ENCODE measurements at places on chromosomes 16 and 17.
A peak's percentile ranks its signal among the peaks of the same experiment; 100 is the strongest.

DNA sequence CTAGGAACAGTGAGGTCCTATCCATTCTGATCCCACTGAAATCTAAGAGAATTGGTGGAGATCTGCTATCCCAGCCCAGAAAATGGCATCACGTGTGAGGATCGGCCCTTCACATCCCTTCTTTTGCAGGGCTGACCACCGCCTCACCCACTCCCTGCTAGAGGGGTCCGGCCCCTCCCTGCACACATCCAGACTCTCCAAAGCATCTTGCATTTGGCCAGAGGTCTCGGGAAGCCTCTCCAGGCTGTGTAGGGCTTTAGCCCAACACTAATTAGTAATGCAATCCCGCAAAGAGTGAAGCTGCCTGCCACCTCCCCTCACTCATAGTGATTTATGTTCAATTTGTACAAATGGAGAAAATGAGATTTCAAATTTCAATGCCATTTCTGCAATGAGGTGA, 434.4 kb upstream of the ZFHX3 start:
- DNase-seq, result no peak

GRCh38 chr16:89823087-89823823, 5.0 kb upstream of the SPIRE2 start:
- no peak for DNase-seq

DNA sequence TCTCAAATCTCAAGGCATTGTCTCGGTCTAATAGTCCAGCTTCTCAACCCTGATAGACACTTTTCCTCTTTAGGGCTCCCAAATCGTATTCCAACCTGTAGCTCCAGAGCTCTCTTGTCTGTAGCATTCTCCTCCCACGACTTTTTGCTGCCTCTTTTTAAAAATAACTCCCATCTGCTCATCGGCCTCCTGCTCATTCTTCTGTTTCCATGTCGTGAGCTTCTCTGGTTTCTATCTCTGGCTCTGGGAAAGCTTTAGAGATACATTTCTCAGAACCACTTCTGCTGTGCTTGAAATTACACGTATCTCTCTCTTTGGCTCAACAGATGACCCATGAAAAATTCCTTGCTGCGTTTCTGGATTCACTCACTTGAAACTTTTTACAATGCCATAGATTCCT, 609.6 kb upstream of the C16orf82 start:
- DNase-seq, result no peak

DNA sequence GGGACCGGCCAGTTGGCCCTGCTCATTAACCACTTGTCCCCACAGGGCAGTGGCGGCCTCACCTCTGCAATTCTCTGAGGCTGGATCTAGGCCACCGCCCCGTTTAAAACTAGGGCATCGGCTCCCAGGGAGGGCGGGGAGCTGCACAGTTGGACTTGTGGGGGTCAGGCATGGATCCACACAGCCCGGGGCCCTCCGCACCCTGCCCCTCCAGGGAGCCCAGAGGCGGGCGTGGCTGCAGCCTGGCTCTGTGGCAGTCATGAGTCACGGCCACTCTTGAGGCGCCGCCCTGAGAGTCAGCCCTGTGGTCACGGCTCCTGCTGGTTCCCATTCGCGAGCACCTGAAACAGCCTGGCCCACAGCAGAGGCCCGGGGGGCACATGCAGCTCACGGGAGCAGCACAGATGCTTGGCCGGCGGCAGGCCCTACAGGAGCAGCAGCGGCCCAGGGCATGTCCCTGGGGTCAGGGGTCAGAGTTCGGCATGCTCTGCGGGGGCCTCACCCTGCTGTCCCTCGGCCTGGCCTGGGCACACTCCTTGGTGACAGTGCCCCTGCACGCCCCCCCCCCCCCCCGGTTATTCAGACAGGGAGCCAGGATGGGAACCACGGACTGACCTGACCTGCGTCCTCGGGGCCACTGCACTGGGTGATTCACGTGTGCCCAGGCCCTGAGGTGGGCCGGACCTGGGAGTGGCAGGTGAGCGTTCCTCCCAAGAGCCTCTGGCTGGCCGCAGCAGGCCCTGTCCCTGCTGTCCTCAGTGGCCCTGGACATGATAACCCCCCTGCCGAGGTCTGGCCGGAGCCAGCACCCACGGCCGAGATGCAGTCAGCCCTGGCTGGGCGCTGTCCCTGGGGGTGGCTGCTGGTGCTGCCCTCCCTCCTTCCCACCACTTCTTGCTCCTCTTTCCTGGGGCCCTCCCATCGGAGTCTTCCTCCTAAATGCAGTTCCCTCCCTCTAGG, 8.2 kb downstream of the CAPN15 start:
- DNase-seq, result no peak

DNA sequence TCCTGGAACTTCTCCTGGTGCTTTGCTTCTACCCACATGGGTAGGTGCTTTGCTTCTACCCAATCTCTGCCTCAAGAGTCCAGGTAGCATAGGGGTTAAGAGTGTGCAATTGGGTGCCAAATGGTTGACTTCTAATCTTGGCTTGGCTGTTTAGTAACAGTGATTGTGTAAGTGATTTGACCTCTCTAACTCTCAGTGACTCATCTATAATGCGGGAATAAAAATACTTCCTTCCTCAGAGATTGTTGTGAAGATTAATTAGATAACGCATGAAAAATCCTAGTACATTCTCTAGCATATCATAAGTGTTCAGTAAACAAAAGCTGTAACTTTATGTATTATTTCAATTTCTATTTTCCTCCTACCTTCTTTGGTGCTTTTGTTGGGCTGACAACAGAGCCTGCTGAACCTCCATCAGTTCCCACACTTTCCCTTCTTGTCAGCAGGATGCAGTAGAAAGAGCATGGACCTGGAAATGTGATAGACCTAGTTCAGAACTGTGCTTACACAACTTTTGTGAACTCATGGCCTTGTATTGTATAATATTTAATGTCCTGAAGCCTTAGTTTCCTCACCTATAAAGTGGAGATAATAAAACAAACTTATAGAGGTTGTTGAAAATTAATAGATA, 72.9 kb upstream of the SMIM36 start:
- DNase-seq, result no peak

- no peak for DNase-seq
Observed at GRCh38 chr16:80875616-80876015, 71.2 kb upstream of the CDYL2 start.

DNA sequence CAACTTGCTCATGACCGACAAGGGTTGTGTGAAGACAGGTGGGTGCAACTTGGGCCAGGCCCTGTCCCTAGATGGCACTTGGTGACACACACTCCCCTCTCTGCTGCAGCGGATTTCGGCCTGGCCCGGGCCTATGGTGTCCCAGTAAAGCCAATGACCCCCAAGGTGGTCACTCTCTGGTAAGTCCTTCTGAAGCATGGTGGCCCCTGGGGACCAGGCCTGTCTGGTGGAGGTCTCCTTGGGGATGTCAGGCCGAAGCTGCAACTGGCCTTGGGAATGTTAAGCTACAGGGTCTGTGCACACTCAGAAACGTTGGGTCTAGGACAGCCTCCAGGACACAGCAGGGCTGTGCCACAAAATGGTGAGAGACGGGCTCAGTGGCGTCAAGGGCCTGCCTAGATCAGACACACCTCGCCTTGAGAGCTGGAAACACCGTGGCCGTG, 6.8 kb downstream of the CDK10 start:
- DNase-seq, result no peak

DNA sequence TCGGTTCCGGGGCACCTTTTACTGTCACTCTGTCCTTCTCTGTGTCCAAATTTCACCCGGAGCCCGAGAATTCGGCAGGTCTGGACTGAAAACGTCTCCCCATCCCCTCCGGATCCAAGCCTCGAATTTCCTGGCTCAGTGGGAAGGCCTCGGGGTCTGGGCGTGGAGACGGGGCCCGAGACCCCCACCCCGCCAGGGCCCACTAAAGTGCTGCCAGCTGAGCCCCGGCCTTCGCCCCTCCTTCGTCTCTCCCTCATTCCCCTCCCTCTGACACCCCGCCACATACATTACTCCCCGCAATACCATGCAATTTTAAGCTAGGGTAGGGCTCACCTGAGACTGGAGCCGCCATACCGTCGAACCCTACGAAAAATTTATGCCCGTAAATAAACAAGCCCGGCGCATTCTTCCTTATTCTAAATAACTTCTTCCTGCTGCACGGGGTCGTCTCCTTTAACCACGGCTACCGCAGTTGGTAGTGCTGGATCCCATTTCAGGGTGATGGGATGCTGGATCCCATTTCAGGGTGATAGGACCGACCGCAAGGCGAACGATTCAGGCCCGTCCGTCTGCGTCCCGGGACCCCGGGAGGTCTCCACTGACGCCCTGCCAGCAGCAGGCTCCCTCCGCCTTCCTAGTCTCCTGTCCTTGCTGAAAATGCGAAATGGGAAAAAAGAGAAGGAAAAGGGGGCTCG, 4.4 kb upstream of the OR1F1 start:
- peak; percentile 23 for DNase-seq

- no peak for DNase-seq
Observed at GRCh38 chr17:34723875-34724274, 144.5 kb downstream of the TMEM132E start.

- DNase-seq, result no peak
Observed at GRCh38 chr17:70073799-70074198, 1.2 kb upstream of the KCNJ16 start.

- DNase-seq, result no peak
Observed at GRCh38 chr17:78793968-78794367, 11.9 kb upstream of the CYTH1 start.

DNA sequence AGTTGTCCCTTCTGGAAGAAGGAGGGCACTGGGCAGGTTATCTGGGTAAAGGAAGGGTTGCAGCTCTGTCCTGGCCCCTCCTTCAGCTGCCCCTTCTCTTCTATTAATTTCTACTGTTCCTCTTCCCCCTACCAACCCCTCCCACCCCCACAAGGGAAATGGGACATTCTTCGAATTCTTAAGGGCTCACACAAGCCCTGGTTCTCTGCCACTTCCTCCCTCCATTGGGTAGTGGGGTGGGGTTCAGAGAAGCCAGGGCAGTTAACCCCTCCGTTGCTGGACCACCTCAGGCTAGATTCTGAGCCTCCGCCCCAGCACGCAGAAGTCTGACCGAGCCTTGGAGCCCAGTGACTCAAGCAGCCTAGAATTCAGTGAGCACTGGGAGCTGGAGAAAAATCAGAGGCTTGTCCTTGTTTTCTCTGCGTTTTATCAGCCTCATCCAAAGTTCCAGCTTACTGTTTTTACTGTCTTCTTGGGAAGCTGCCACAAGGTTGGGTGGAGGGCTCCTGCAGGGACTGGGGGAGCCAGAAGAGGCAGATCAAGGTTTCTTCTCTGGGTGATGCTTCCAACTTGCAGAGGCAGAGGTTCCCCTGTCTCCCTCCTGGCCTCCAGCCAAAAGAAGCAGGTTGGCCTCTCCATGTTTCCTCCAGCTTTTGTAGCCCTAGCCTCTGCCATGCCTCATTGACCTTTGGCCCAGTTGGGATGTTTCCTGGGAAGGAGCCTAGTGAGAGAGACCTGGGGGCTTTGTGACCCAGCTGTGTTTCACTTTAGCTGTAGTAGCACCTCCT, 10.2 kb downstream of the LASP1 start:
- no peak for DNase-seq

- DNase-seq, result no peak
Observed at GRCh38 chr17:511833-512251, 159.2 kb upstream of the RPH3AL start.

DNA sequence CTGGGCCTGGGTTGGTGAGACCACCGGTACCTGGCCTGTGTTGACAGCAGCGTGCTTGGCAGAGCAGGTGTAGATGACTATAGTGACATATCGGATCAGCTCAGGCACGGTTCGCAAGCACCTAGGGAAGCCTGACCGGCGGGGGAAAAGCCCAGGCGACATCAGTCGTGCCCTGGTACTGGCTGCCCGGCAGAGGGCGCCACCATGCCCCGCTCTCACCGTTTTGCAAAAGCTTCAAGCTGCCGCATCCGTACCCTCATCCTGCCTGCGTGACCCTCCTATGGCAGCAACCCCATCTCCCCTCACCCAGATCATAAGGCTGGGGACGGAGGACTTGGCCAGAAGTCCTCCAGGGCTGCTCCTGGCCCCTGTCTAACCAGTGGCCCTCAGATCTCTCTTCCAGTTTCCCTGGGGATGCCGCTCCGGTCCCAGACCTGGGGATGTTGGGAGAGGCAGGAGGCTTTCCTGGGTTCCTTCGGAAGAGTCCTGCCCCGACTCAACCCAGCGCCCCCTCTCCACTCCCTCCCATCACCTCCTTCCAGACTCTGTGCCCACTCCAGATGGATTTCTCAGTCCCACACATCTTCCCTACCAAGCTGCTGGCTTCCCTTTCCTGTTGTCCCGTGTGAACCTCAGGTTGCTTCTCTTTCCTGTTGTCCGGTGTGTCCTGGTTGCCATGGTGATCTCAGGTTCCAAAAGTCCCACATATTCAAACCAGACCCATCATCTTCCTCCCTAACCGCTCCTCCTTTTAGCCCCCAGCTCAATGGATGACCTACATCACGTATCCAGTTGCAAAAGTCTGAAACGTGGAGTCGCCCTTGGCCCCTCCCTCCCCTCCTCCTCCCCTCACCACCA, 13.7 kb downstream of the ALOX12B start:
- DNase-seq, result peak; percentile 88

DNA sequence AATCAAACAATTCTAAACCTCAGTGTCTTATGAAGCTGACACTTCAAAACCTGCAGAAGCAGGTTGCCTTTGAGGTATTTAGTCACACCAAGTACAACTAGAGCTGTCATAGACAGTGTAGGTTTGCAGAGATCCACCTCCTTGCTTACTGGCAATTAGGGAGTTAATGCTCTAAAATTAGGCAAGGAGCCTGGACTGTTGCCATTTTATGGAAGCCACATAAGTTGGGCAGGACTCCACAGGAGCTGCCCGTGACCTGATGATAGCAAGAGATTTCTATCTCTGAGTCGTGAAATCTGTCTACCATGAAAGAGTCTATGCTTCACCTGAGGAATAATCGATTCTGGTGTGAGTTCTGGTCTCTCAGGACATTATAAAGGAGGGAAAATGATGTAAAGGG, 8.9 kb downstream of the EME1 start:
- DNase-seq, result no peak

DNA sequence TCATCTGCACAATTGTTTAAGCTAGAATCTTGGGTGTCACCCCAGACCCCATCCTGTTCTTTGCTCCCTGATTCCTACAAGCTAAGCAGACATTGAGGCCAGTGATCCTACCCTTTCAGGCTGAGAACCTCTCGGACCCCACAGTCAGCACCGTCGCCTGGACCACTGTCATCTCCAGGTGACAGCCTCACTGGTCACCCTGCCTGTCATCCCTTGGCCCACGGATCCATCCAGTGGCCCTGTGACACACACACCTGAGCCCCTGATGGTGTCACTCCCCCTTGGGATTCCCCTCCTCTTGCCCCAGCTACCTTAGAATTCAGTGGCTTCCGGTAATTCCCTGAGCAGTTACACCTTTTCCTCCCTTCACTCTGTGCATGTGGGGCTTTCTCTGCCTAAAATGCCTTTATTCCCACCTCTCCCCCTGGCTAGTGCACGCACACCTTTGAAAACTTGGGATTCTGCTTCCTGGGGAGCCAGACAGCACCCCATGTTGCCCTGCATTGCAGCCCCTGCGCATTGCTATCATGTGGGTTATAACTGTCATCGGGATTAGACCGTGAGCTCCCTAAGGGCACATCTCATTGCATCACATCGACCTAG, 3.0 kb downstream of the C16orf86 start:
- no peak for DNase-seq

DNA sequence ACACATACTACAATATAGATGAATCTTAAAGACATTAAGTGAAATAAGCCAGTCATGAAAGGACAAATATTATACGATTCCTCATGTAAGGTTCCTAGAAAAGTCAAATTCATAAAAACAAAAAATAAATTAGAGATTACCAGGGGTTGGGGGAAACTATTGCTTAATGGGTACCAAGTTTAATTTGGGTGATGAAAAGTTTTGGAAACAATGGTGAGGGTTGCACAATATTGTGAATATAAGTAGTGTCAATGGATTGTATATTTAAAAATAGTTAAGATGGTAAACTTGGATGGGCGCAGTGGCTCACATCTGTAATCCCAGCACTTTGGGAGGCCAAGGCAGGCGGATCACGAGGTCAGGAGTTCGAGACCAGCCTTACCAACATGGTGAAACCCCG, 17.9 kb downstream of the HSF5 start:
- no peak for DNase-seq
